ENCODE measurements at places on chromosomes 1 and 21.

DNA sequence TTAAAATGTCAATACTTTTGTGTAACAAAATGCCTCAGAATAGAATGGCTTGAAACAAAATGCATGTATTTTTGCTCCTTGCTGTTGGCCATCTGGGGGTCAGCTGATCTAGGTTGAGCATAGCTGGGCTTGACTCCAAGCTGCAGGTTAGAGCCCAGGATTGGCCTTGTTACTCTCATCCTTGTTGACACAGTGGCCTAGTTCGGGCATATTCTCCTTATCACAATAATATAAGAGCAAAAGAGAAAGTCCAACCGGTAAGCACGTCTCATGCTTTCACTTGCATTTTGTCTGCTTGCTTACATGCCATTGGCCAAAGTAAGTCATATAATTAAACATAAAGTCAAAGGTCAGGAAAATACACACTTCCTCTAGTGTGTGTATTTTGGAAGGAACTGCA lies 456.2 kb downstream of the KCNT2 start:
- DNase-seq, result no peak

- no peak for DNase-seq
Measured at GRCh38 chr1:165857046-165857801, 29.8 kb downstream of the UCK2 start.

- peak; percentile 65 for DNase-seq
Measured at GRCh38 chr1:29237129-29237821, 953 bp downstream of the PTPRU start.

- DNase-seq, result no peak
Measured at GRCh38 chr1:206772243-206772937, at the start of gene IL10. IL10 (minus strand) TSS chr1:206772494; CDS start chr1:206772435, 59 bp downstream.

- DNase-seq, result no peak
Measured at GRCh38 chr21:16196001-16196400, 466.2 kb downstream of the USP25 start.

DNA sequence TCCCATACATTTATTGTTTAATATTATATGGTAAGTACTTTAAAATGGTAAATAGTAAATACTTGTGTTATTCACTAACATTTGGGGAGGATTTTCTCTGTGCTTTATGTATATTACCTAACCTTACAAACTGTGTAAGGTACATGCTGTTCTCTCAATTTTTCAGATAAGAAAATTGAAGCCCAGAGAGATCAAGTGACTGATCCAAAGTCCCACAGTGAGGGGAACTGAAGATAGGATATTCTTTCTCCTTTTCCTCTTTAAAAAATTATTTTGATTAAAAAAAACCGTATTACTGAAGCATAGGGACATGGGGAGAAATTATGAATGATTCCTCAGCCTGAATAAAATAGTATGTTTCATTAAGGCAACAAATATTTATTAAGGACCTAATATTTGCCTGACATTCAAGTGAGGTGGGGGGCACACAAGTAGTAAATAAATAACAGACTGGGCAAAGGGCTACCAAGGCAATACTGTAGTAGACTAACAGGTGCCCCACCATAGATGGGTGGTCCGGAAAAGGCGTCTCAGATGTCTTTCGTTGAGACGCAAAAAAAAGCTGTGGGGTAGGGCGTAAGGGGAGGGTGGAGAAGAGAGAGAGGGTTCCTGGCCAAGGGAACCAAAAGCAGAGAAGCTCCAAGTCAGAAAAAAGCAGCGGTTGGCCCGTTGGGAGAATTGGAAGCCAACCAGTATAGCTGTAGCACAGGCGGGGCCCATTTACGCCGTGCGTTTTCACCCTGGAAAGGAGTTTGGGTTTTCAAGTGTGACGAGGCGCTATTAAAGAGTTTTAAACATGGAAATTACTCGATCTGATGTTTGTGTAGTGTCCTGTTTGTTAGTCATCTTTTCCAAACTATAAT lies 944 bp upstream of the AGO3 start:
- peak; percentile 46 for DNase-seq

GRCh38 chr1:197178998-197179397 lies 32.5 kb upstream of the ASPM start:
- peak; percentile 73 for DNase-seq

GRCh38 chr1:22645931-22646330 lies 2.5 kb downstream of the C1QC start:
- no peak for DNase-seq

All from fibroblast of skin of scalp (primary cell).